ENCODE measurements at places on chromosomes 2 and 18.

GRCh38 chr2:237592425-237592980, 2.0 kb upstream of the RAB17 start:
- no peak for DNase-seq

- DNase-seq = no peak
These were observed 29.0 kb upstream of the TNS1 start for GRCh38 chr2:218031771-218032257.

- no peak for DNase-seq
These were observed 68.6 kb downstream of the MERTK start for GRCh38 chr2:111967018-111967417.

- DNase-seq = no peak
These were observed 47.5 kb downstream of the TWIST2 start for GRCh38 chr2:238895361-238895882.

DNA sequence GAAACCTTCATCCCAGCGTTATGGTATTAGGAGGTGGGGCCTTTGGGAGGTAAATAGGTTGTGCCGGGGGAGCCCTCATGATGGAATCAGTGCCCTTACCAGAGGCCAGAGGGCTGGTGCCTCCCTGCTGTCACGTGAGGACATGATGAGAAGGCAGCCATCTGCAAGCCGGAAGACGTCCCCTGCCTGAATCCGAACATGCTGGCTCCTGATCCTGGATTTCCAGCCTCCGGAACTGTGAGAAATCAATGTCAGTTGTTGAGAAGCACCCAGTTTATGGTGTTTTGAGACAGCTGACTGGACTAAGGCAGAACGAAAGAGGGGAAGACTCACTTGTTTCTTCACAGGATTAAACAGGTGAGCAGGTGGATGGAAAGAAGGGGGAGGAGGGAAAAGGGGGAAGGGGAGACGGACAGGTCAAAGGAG, 13.0 kb upstream of the KLF11 start:
- DNase-seq = no peak

All from stimulated activated CD4-positive, alpha-beta T cell treated with anti-CD3 and anti-CD28 coated beads, Interleukin-4, amount 100 ng/mL, for 1 hour (primary cell).